AG04450 (cell line): ENCODE measurements at places on chromosomes 7 and 10.
A peak's percentile ranks its signal among the peaks of the same experiment; 100 is the strongest.

- no peak for DNase-seq
Measured at GRCh38 chr10:110009736-110010475, 2.1 kb downstream of the ADD3 start.

DNA sequence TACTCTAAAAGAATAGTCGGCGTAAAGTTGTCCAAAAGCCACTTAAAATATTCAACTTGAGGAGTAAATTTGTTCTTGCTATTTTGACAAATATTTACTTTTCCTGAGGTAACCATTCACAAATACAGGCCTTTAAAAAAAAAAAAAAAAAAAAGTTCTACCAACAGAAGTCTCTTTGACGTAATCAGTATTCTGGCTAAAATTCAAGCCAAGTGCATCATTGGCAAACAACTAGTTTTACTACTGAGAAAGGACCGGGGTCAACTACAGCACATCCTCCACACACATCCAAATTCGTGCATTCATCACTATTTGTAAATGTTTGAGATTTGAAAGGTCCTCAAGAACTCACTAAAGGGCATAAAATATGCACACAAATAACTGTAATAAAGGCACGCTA lies 2.0 kb downstream of the OAT start:
- no peak for DNase-seq

GRCh38 chr7:102891693-102892261 lies 21.0 kb upstream of the LRRC17 start:
- peak; percentile 61 for DNase-seq

DNA sequence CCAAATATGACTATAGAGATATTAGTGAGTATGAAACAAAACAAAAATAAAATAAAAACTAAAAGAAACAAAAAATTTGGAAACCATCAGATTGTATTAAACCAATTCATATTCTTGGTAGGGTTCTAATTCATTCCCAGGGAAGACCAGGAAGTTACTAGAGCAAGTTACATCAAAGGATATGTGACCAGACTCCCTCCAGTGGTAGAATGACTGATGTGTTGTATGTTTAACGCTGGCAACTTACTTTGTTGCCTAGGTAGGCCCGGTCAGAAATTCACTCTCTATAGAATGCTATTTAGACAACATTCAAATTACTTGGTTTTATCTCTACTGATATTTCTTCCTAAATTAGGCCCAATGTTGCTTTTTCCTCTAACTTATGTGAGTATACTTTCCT lies 5.2 kb downstream of the PHYHIPL start:
- DNase-seq: no peak

DNA sequence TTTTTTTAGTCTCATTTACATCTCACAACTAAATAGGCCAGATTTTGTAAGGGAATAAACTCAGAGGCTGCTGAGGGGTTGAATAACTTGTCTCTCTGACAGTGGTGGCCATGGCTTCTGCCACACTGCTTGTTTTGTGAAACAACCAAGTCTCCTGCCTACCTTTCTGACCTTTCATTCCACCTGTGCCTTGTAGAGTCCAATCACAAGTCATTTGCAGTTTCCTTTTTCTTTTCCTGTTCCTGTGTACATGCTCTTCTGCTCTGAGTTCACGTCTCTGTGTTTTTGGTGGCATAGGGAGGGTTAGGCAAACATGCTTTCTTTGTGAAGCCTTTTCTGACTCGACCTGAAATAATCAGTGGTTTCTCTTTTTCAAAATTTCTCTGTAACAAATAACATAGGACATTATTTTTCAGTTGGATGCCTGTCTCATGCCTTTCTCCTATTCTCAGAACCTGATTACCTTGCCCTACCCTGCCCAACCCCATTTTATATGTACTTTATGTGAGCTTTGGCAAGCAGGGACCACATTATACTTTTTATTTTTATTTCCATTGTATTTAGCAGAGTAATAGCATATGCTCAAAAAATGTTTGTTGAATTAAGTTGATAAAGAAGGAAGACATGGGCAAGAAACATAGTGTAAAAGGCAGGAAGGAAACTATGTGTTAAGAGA lies 81.7 kb downstream of the HDAC9 start:
- no peak for DNase-seq

GRCh38 chr10:130220251-130221185 lies 84.3 kb downstream of the GLRX3 start:
- DNase-seq: no peak

DNA sequence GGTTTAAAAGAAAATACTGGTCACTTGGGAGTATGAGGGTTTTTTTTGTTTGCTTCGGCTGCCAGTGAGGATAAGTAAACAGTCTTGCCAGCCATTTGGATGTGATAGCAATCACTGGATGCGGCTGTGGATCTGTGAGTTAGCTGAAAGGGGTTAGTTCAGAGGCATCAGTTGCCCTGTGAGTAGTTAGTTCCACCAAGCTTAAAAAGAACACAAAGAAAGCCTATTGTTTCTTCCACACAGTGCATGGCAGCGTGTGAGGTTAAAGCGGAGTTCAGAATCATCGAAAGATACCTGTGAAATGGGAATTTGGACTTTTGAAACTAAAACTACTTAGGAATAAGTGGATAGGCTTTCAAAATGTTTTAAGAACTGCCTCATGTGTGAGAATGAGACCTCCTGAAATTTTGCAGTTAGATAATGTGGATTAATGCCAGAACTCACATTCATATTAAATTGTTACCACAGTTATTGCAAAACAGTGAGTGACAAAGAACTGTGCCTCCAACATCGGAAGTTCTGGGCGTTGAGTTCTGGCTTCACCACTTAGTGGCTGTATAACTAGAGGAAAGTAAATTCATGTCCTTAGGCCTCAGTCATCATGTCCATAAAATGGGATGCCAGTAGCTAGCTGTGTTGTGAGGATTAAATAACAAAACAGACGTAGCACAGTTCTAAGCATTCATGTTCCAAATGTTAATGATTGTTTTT lies 31.3 kb downstream of the KIAA1217 start:
- DNase-seq: no peak

- no peak for DNase-seq
Measured at GRCh38 chr7:886626-887487, 10.5 kb downstream of the GET4 start.

GRCh38 chr10:61835069-61835945 lies 66.2 kb upstream of the ARID5B start:
- DNase-seq: peak; percentile 38

DNA sequence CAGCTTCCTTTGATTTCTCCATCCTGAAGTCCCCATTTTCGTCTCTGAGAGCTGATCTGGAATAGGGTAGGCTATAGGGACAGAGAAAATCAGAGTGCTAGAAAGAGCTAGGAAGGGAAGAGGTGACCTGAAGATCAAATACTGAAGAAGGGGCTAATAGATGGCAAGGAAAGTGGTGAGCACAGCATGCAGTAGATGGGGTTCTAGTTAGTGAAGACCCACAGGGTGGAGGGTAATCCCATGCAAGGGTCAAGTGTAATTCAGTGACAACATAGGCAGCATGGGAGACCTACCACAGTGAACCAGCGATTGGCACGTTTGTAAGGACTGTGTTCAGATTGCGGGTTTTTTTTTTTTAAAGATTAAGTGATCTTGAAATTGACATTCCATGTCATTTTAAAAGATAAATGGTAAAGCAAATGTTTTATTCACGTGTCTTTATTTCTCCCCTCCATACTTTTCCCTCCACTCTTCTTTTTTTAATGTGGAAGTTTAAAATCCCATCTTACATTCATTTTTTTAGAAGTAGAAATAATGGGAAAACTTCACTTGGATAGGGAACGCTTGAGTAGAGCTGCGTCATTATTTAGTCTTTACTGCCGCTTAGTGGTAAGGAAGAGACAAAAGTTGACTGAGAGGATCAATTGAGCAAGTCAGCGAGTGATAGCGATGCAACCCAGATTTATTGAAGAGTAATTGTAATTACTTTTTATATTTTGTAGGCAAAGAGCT lies 21.0 kb upstream of the ABI1 start:
- DNase-seq: peak; percentile 36

DNA sequence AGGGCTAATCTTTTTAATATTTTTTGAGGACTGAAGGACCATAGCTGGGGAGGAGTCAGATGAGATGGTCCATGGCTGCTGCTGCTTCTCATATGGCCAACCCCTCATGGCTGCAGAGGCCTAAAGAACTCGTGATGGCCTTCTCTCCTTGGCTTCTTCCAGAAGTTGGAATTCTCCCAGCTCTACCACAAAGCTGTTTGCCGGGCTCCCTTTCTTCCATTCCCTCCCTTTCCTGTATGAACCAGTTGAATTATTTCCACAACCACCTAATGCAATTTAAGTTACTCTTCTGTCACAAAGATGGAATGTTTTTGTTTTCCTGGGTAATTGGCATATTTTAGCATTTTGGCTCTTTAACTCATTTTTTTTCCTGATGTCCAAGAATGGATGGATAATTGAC lies 80.7 kb downstream of the PHTF2 start:
- no peak for DNase-seq

- DNase-seq: peak; percentile 83
Measured at GRCh38 chr10:14185316-14186045, 145.2 kb downstream of the FRMD4A start.

- no peak for DNase-seq
Measured at GRCh38 chr7:143362131-143363015, at the start of gene FAM131B. Gene FAM131B, minus strand, starts transcription at chr7:143362713. Its CDS starts 110 bp downstream, at chr7:143362603.

GRCh38 chr7:65441010-65441409 lies 67.4 kb downstream of the ZNF92 start:
- DNase-seq: no peak

DNA sequence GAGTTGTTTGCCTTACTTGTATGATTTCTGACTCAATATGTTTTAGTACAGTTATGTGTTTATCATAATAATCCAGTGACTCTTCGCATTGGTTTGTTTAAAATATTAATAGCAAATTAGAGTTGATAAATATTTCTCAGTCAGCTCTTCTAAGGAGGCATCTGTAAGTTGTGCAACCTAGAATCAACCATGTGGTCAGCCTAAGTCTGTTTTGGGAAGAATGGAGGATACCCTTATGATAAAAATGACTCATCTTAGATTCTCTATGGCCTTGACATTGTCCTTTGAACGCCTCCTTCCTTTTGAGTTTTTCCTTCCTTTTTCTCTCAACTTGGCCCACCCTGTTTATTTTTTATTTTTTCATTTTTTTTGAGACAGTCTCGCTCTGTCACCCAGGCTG lies 18.8 kb downstream of the DNAJC9 start:
- DNase-seq: no peak

GRCh38 chr7:136687693-136688322 lies 180.6 kb upstream of the CHRM2 start:
- peak; percentile 3 for DNase-seq

DNA sequence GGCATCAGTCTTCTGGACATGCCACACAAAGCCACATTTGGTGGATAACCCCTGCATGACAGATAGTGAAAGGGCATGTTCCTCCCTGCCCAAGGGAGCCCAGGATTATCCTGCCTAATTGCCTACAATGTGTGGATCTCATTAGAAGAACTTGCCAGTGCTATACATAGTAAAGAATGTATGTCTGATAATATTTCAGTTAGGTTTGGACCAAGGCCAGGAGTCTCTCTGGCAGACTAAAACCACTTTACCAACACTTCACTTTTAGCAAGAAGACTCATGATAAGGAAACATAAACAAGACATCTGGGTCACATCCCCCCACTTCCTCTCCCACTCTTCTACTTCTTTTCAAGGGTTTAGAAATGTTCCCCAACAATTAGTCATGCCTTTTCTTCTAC lies 196.7 kb downstream of the MTERF1 start:
- DNase-seq: no peak

- no peak for DNase-seq
Measured at GRCh38 chr10:132299371-132300336, 8.1 kb downstream of the STK32C start.

- no peak for DNase-seq
Measured at GRCh38 chr7:117992635-117993376, 119.6 kb upstream of the CTTNBP2 start.

DNA sequence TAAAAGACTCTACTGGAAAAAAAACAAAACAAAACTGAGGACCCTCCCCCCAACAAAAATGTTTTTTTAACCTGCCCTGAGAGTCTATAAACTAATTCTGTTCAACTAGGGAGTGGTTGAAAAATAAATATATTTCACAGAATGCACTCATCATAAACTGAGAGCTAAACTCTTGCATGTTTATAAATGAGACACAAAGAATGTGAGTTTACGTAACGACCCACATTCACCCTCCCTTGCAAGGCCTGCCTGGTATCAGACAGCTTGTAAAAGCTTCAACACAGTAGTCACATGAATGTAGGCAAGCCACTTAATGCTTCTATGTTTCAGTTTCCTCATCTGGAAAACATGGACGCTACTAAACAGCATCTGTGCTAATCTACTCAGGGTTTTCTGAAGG lies 50.3 kb downstream of the JAZF1 start:
- DNase-seq: peak; percentile 78

DNA sequence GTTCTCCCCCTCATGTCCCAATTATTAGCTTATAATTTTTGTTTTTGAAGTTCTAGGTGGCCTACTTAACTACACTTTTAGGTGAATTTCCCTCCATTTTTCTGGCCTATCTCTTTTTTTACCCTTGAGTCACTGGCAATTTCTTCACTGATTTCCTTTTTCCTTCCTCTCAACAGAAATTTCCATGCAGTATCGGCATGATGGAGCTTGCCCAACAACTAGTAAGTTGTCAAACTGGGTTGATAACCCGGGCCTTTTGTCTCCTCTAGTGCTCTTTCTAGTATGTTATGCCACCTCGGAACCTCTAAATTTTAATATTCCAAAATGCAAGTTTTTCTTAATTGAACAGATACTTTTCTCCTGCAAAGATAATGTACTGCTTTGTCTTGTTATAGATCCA lies 147.1 kb downstream of the MLLT10 start:
- DNase-seq: no peak

DNA sequence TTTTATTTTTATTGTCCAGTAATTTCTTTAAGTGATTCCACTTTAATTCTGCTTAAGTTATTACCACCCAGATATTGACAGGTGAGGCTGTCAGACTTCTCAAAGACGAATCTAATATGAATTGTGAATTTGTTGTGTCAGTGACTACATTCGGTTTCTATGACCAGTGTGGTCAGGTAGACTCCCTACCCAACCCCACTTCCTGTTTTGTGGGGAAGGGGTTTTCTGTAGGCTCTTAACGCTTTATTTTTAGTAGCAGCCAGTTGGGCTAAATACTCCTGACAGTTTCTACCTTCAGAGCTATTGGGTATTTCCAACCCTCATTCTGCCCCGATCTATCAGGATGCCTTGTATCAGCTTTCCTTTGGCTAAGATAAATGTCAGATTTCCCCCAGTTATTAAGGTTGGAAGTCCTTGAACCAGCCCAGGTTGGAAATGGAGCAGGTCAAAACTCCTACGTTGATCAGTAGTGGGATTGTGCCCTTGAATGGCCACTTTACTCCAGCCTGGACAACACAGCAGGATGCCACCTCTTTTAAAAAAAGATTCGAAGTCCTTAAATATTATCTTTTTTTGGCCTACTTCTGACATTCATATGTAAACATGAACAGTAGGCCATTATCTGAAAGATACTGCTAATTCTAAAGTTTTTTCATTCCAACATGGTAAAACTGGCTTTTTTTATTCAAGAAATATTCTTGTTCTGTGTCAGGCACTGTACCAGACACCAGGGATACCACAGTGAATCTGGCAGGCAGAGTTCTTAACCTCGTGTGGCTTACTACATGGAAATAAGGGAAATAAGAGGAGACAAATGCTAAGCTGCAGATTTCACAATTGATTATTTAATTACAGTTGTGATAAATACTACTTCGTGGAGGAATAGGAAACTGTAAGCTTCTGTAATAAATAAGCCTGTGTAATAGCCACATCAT lies 133.3 kb upstream of the SAMD8 start:
- no peak for DNase-seq
